NCI-H1105 (cell line): ENCODE measurements at places on chromosomes 4 and X.

DNA sequence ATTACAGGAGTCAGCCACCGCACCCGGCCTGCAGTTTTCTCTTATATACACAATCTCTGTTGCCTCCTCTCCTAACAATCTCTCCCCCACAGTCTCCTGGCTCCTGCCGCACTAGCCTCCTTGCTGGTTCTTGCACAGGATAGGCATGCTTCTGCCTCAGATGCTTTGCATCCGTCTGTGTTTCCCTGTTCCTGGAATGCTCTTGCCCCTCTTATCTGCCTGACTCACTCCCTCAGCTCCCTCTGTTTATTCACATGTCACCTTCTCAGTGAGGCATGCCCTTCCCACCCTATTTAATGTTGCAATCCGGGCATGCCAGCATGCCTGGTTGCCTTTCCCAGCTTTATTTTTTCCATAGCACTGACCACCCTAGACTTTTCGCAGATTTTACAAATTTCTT, 161.9 kb downstream of the PHF8 start:
- no peak for DNase-seq

GRCh38 chr4:186724058-186724863, 605 bp upstream of the FAT1 start:
- DNase-seq: no peak

GRCh38 chr4:120001850-120002249, 64.8 kb downstream of the MAD2L1 start:
- DNase-seq: no peak

DNA sequence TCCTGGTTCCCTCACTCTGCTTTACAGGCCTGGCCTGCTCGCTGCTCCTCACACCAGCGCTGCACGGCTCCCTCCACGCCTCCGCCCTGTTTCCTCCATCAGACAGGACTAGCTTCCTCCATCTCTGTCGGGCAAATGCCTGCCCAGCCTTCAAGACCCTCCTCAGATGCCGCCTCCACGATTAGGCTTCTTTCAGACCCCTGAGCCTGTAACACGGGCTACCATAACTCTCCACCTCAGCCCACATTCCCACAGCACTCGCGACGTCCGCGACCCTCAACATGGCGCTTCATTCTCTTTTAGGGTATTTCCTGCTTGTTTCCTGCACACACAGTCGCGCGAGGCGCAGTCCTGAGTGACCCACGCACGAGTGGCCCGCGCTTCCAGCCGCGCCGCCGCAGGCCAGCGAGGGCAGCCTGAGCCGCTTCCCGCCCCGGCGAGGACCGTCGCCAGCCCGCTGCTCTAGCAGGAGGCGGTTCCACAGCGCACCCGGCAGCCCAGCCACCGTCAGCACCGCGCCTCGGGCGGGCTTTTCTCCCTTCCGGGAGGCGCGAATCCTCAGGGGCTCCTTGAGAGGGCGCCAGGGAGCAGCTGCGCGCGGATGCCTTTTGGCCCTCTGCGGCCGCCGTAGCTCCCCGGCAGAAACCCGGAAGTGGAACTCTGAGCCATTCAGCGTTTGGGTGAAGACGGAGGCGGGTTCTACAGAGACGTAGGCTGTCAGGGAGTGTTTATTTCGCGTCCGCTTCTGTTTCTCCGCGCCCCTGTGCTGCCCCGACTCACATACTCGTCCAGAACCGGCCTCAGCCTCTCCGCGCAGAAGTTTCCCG, at the start of gene FRG1:
Gene FRG1, plus strand, starts transcription at position 695 of the 827 bp plus-strand sequence. CDS start 138 bp downstream, outside the sequence.
- DNase-seq: no peak

DNA sequence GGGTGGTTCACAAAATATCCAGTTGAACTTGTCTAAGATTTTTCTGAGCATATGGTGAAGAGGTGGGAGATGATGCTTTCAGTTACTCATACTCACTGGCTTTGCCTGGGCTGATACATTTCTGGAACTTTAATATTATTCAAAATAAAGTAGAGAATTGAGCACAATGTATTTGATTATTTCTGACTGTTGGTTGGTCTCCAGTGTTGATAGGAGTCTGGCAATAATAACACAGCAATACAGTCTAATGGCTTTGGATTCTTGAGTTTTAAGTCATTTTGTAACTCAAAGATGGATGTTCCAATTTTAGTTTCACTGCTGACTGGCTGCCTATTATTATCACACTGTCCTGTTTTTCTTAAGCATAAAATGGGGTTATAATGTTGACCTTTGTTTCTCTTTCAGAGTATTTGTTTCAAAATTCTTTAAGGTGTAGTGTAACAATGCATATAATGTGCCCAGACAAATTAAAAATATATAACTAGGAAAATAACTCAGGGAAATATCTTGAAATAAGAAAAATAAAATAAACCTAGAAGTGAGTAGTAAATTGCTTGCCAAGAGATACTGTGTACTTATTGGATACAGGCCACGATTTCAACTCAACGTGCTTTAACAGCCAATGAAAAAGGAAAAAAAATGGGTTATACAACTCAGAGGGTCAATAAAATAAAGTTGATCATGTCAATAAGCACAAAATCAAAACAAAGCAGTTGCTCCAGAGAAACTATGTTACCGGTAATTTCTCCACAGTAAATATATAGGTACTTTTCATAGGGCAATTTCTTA, 99.0 kb downstream of the ARSJ start:
- no peak for DNase-seq

DNA sequence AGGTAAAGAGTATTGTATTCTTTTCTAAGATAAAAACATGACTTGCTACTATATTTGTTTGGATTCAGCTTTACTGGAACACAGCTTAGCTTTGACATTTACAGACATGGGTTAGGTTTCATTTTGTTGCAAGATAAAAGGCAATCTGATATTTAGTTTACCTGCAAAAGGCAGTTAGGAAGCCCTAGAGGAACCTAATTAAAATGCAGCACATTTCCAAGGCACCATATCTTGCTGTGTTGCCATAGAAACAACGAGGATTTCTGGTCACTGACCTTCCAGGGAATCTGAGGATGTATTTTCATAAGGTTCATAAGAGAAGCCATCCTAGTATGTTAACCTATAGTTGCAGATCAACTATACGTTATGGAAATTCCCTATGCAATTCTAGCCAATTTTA, 116.0 kb downstream of the SNCA start:
- DNase-seq: no peak

GRCh38 chr4:102036619-102037376, 246.3 kb downstream of the BANK1 start:
- DNase-seq: no peak

GRCh38 chr4:11297201-11297600, 131.5 kb downstream of the HS3ST1 start:
- DNase-seq: no peak

- DNase-seq: no peak
These were observed 117.5 kb downstream of the DNAAF6 start for GRCh38 chrX:107323786-107324492.

GRCh38 chrX:10755439-10756334, 135.3 kb upstream of the MID1 start:
- DNase-seq: no peak

- DNase-seq: no peak
These were observed 50.4 kb downstream of the PDK3 start for GRCh38 chrX:24515447-24515846.

- DNase-seq: no peak
These were observed 279.3 kb downstream of the INPP4B start for GRCh38 chr4:142566777-142567176.

- DNase-seq: no peak
These were observed 557.7 kb downstream of the RAB28 start for GRCh38 chr4:12926189-12927066.

DNA sequence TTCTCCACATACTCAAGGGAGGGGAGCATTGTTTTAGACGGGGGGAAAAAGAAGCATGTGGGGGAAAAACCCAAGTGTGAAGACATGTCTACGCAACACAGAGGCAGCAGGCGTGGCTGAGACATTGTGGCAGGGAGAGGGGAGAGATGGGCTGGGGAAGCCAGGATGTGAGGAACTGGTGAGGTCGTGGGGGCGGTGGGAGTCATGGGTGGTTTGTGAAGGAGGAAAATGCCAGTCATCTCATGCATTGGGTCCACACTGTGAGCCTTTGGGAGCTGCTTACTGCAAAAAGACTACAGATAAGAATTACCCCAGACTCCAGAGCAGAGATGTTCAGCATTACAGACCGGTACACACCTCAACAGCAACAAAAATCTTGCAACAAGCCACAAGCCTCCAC, 2.1 kb downstream of the JAKMIP1 start:
- no peak for DNase-seq

DNA sequence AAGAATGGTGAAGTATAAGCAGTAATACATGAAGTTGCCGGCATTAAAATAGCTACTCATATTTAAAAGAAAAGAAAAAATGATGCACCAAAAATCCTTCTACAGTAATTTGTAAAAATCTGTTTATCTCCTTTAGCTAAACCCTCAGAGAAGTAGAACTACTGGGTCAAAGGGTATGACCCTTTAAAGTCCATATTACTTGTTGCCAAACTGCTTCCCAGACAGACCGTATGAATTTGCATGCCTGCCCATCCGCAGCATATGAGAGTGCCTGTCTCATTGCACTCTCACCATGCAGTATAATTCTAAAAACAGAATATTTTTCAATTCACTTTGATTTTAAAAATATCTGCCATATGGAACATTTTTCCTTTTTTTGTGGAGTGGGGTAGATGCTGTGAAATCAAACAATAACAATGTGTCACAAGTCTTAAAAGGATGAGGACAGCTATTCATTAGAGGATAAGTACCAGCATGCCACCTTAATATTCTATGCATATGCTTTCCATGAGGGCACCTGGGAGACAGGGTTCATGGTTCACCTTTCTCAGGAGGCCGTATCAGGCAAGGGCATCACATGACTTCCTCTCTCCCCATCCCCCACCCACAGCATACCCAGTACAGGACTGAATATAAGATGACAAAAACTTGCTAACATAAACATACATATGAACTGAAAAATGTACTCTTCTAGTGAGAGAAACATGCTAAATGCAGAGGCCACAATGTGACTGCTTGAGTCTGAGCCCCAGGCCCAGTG, 17.8 kb downstream of the ZDHHC9 start:
- DNase-seq: no peak

DNA sequence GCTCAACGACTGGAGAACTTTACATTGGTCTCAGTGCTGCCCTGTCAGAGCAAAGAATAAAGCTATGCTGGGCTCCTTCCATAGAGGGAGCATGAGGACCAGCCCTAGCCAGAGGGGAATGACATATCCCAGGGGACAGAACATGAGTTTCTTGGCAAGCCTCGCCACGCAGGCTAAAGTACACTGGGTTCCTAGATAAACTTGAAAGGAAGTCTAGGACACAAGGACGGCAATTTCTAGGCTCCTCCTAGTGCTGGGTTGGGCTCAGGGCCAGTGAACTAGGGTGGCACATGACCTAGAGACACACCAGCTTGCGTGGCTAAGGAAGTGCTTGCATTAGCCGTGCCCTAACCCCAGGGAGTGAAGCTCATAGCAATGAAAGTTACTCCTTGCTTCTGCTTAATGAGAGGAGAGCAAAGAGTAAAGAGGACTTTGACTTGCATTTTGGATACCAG, 141.0 kb downstream of the MAB21L2 start:
- DNase-seq: no peak

- no peak for DNase-seq
These were observed 46.6 kb upstream of the PRRG1 start for GRCh38 chrX:37302569-37302968.

GRCh38 chr4:151694961-151695720, 65.7 kb downstream of the GATB start:
- DNase-seq: no peak

DNA sequence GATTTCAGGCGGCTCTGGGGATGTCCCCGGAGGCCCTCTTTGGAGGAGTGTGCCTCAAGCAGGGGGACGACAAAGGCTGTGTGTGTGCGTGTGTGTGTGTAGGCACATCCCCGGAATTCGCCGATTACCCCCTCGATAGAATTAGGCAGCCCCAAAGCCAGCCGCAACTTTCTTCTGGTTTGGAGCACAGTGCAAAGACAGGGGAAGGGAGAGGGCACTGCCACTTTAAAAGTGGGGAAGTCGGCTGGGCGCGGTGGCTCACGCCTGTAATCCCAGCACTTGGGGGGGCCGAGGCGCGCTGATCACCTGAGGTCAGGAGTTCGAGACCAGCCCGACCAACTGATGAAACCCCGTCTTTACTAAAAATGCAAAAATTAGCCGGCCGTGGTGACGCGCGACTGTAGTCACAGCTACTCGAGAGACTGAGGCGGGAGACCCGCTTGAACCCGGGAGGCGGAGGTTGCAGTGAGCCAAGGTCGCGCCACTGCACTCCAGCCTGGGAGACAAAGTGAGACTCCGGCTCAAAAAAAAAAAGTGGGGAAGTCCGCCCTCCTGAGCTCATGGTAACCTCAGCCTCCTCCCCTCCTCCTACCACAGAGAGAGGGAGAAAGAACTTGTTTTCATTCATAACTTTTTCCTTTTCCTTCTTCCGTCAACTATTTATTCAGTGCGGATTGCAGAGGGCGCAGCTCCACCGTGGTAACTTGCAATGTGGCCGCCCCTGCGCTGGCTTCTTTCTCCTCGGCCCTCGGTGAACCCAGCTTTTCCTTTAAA, 2.4 kb downstream of the SPRY1 start:
- no peak for DNase-seq

- no peak for DNase-seq
These were observed 269.9 kb upstream of the FAT4 start for GRCh38 chr4:125044886-125045285.

DNA sequence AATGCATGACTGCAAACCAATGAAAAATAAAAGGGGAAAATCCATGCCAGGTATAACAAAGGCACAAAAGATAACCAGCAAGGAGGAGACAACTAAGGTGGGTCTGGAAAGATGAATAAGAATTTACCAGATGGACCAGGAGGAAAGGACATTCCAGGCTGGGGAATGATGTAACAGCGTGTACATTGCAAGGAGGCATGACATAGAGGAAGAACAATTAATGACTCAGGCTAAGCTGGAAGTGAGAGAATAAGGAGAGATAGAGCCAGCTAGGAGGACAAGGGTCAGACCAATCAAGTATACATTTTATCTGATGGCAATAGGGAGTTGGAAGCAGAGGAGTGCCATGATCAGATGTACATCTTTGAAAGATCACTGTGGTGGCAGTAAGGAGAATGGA, 57.0 kb downstream of the MTMR8 start:
- DNase-seq: no peak

- DNase-seq: no peak
These were observed 12.0 kb upstream of the NAT8L start for GRCh38 chr4:2047031-2047660.

GRCh38 chr4:186502231-186502630, 53.1 kb downstream of the MTNR1A start:
- DNase-seq: no peak

DNA sequence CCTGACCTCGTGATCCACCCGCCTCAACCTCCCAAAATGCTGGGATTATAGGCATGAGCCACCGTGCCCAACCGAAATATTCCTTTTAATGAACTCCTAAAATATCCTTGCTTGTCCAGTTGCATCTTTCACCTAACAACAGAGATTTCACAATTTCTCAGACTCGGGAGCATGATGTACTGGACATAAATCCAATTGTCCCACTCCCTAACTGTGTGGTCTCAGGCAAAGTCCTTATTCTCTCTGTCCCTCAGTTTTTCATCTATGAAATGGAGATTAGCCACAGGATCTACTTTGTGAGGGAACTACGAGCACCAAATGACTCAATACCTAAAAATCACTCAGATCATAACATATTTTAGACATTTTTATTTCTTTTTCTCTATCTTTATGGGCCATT, 9.3 kb downstream of the RAB40A start:
- DNase-seq: no peak
